ENCODE measurements at places on chromosomes 11 and 22.

GRCh38 chr11:34198523-34198922 lies 93.1 kb downstream of the NAT10 start:
- H3K4me3 ChIP-seq, result no peak overlapping the region
- H3K4me1 ChIP-seq, result peaks cover 30% of the 10 kb centered on the region
- no peak overlapping the region for H3K27ac ChIP-seq
- DNase-seq, result no peak
- H3K36me3 ChIP-seq, result no peaks in the 10 kb centered on the region

DNA sequence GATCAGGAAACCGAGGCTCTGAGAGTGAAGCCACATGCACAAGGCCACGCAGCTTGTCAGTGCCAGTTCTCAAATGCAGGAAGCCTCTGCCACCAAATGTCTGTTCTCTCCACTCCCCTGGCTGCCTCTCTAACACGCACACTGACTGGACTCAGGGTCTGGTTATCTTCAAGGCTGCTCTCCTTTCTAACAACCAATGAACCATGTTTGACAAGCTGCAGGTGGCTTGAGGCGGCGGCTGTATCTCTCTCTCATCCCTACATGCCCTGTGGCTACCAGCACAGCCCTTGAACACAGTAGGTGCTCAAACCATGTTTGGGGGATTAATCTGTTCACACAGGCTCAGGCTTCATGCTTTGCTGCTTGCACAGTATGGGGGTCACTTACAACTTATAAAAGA lies 23.7 kb downstream of the MFNG start:
- peaks cover 2% of the 10 kb centered on the region for H3K4me1 ChIP-seq
- peaks cover 31% of the 10 kb centered on the region for H3K36me3 ChIP-seq
- H3K27me3 ChIP-seq, result no peaks in the 10 kb centered on the region
- no peak for DNase-seq
- H3K4me3 ChIP-seq, result no peak overlapping the region

- peaks cover 14% of the 10 kb centered on the region for H3K27me3 ChIP-seq
- no peak for DNase-seq
- no peak overlapping the region for H3K4me3 ChIP-seq
- no peaks in the 10 kb centered on the region for H3K36me3 ChIP-seq
Measured at GRCh38 chr11:78731027-78731426, 156.4 kb upstream of the NARS2 start.

DNA sequence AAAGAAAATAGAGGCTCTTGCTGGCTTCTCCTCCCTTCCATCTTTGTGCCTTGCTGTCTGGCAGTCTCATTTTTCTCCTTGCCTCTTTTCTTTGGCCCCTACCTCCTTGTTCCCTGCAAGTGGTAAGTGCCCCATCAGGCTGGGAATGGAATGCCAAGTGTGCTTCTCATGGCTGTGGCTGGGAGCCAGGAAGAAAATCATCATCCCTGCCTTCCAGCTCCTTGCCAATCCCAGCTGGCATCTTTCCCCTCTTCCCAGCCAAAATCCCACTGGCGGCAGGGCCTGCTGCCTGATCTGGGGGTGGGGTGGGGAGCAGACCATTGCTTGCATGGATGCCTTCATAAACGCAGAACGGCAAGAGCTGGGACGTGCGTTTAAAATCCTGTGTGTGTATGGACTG lies 27.0 kb upstream of the SLC25A18 start:
- no peaks in the 10 kb centered on the region for H3K36me3 ChIP-seq
- DNase-seq, result no peak
- H3K4me3 ChIP-seq, result no peak overlapping the region
- H3K27me3 ChIP-seq, result peaks cover 12% of the 10 kb centered on the region

GRCh38 chr11:10778217-10778970 lies 27.3 kb downstream of the CTR9 start:
- H3K4me1 ChIP-seq, result no peaks in the 10 kb centered on the region
- H3K27ac ChIP-seq, result no peak overlapping the region
- H3K27me3 ChIP-seq, result no peaks in the 10 kb centered on the region
- no peak overlapping the region for H3K4me3 ChIP-seq
- no peak for DNase-seq

GRCh38 chr11:69215784-69216415 lies 60.2 kb downstream of the SMIM38 start:
- DNase-seq, result no peak
- no peaks in the 10 kb centered on the region for H3K36me3 ChIP-seq
- peaks cover 32% of the 10 kb centered on the region for H3K27me3 ChIP-seq
- no peak overlapping the region for H3K4me3 ChIP-seq
